ENCODE measurements at places on chromosomes 2 and 18.

- no peak for DNase-seq
These were observed 202.2 kb downstream of the RNF152 start for GRCh38 chr18:61690418-61691138.

DNA sequence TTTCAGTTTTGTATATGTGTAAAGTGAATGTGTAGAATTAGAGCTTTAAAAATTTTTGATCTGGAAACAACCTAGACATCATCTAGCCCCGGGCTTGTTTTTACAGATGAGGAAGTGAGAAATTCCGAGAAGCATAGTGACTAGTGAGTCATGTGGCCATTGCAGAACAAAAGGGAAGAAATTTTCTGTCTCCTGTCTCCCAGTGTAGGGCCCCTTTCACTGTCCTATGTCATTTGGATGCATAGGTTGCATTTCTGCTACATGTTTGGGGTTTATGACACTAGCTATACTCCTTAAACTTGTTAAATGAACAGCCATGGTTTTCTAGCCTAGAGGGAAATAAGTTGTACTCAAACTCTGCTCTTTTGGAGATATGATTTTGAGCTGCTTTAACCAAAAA lies 84.6 kb downstream of the PLCL1 start:
- no peak for DNase-seq

DNA sequence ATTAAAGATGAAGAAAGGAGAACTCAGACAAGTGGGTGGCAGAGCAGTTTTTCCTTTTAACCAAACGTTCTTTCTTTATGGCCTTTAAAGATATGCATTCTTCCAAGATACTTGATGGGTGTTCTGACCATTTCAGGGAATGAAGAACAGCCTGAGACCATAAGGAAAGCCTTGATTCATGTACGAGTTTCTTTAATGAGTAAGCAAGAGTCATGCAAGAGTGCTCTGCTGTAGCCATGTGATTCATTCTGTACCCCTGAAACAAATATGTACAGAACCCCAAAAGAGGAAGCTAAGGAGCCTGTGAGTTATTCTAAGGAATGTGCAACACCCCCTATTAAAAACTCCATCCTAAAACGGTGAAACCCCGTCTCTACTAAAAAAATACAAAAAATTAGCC lies 372.8 kb downstream of the MTX2 start:
- no peak for DNase-seq

GRCh38 chr2:164080486-164080885 lies 344.7 kb upstream of the FIGN start:
- no peak for DNase-seq

- no peak for DNase-seq
These were observed 69.0 kb upstream of the FAM110C start for GRCh38 chr2:115303-115702.

GRCh38 chr2:99957332-99958133 lies 184.9 kb downstream of the AFF3 start:
- no peak for DNase-seq

GRCh38 chr2:38650012-38650411 lies 15.9 kb upstream of the GALM start:
- DNase-seq = no peak

DNA sequence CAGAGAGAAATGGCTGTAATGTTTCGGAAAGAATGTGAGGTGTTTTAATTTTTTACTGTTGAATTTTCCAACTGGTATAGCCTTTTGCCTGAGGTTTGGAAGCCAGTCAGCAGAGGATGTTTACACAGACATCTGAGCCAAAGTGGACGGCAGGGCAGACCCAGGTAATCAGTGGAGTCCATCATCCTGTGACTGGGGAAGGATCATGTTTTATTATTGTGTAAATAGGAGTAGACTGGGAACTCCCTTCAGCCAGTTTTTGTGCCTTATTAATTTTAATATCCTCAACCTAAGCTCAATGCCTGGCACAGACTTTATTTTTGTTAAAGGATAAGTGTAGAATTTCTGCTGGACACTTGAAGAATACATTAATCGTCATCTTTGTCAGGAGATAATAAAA lies 142.0 kb upstream of the GAREM1 start:
- DNase-seq = no peak

GRCh38 chr18:48740068-48740440 lies 201.2 kb downstream of the CTIF start:
- DNase-seq = no peak

GRCh38 chr2:183207110-183207509 lies 82.9 kb downstream of the NUP35 start:
- DNase-seq = no peak

DNA sequence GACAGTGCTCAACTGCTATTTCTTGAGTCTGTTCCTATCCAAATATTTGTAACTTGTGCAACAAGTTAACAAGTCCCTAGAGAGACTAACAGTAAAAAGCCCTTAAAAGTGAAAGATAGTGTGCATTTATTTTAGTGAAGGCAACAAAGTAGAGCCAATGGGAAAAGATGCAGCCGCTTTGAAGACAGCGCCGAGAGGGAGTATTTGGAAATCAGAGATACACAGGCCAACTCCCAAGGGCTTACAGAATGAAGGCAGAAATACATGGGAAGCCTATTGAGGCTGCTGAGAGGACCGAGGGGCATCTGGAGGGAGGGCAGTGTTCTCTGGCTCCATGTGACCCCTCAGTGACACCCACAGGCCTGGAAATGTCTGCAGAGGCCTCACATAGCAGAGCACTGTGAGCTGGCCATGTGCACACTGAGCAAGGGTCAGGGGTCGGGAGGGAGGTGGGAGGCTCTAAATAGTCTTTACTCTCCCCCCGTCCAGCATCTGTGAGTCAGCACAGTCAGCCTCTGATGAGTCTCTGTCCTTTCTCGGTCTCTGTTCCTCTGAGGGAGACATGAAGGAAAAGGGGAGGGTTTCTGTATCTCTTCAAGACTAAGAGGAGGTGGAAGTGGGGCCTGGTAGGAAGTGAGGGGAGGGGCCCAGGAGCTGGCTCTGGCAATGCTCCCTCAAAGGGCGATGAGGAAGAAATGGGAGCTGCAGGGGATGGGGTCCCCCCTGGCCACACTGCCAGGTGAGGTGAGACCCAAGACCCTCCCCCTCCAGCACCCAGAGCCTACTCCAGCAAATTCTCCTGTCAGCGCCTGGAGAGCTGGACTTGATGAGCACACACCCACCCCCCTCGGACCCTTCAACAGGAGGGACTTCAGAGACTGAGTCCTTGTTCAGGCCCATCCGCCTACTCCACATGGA lies 133.6 kb downstream of the SP3 start:
- no peak for DNase-seq

DNA sequence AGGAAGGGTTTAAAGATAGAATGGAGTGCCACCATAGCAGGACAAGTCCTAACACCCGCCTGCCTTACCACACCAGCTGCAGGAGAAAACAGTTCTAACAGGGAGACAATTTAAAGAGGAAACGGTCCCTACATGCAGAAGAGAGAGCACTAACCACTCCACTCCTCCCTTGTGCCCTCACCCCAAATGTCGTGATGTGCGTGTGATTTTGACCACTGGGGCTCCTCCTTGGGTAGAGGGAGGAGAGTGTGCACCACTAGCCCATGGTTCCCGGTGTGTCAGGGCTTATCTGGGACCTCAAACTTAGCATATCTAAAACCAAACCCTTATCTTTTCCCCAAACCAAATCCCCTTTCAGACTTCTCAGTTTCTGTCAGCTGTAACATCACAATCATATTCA lies 105.5 kb upstream of the CCDC68 start:
- no peak for DNase-seq

DNA sequence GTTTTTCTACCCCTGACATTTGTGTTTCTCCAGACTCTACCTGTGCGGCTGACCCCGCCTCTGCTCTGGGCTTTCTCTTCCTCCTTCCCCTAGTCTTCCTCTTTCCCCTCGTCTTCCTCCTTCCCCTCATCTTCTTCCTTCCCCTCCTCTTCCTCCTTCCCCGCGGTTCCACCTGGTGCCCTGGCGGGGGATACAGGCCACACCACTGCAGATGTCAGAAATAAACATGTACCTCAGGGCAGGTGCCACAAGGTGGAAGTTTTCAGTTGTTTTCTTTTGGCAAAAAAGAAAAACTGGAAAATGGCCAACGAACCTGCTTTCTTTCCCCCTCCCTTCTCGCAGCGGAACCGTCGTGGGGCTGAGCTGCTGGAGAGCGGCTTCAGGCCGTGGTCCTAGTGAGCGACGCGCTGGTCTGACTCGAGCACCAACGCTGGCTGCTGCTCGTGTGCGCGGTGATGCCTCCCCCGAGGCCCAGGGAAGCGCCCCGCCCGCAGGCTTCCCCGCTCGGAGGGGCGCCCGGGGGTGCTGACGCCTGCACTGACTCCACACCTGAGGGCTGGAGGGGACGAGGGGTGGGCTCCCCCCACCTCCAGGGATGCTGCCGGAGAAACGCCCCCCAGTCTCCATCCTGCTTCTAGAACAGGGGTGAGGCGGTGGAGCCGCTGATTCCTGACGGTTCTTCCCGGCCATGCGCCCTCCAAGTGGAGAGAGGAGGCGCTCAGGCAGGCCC lies 83.7 kb upstream of the ZNF516 start:
- no peak for DNase-seq

DNA sequence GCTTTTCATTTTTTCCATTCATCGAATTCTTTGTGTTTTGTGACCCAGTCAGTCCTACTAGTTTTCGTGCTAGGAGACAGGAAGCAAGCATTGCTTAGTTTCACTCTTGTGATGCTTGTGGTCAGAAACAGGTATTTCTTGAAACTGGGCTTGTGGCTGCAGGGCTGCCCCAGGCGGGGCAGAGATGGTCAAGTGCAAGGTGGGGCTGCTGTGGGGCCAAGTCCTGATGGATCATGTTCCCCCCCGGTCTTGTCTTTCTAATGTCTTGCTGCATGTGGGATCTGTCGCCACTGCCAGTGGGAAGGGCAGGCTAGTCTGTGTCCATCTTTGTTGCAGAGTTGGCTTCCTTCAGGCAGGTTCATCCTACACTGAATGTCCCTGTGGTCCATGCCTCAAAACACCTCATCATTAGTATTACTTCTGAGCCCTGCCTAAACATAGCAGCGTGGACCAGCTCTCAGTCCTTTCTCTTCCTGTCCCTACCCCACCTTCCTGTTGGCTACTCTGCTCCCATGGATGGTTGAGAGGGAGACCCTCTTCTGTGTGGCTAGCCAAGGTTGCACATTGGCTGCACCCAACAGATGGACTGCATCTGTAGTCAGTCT lies 38.7 kb downstream of the INPP4A start:
- DNase-seq = no peak

DNA sequence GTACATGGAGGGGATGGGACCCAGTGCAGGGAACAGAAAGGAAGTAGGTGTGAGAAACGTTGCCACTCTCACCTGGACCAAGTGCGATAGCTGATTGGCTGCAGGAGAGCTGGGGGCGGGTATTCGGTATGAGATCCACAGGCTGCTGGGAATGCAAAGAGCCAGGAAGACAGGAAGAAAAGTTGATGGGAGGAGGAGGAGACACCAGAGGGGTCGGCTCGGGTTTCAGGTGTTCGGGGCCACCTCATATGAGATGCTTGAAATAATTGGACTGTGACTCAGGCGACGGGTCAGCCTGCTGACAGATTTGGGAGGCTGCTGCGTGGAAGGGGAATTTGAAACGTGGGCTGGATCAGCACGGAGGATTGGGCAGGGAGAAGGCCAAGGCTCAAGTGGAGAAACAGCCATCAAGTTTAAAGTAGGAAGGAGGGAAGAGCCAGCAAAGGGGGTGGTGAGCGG lies 65.1 kb downstream of the MRPS9 start:
- no peak for DNase-seq

- no peak for DNase-seq
These were observed 266.0 kb downstream of the ALPK2 start for GRCh38 chr18:58362829-58363271.

DNA sequence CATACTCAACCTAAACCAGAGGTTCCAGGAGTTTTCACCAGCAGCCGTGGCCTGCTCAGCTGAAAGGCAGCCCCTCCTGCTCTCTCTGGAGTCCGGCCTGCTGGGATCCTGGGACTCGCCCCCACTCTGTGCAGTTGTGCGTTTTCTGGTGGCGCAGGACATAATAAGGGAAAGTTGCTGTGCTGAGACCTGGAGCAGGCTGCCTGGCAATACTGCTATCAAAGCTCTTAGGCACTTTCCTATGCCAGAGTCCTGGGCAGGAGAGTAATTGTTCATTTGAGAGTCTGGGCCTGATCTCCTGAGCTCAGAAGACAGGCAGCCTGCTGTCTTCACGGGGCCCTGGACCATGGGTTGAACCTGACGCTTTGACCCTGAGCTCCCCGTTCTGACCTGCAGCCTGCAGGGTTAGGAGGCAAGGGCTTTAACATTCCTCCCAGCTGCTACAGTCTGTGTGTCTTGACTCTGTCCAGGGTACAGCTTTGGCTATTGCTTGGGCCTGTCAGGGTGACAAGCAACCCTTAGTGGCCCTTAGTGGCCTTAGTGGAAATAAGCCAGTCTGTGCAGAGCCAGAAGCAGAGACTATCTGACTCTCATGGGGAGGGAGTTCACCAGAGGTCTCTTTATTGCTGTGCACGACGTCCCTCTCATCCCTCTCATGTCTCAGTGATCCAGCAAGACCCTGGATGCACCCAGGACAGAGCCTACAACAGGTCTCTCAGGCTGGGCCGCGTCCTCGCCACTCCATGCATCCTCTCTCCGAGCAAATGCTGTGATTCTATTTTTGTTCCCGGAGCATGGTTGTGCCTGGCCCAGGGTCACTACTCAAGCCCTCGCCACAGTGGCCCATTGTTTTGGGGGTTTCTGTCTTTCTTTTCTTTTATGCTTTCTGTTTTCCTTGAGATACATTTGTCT lies 60.6 kb downstream of the ACKR3 start:
- no peak for DNase-seq

GRCh38 chr2:140580532-140581151 lies 1550.2 kb downstream of the LRP1B start:
- no peak for DNase-seq

GRCh38 chr2:35365859-35366258 lies 989.7 kb upstream of the CRIM1 start:
- DNase-seq = no peak

GRCh38 chr2:219291910-219292490 lies 12.8 kb downstream of the DNAJB2 start:
- DNase-seq = no peak

DNA sequence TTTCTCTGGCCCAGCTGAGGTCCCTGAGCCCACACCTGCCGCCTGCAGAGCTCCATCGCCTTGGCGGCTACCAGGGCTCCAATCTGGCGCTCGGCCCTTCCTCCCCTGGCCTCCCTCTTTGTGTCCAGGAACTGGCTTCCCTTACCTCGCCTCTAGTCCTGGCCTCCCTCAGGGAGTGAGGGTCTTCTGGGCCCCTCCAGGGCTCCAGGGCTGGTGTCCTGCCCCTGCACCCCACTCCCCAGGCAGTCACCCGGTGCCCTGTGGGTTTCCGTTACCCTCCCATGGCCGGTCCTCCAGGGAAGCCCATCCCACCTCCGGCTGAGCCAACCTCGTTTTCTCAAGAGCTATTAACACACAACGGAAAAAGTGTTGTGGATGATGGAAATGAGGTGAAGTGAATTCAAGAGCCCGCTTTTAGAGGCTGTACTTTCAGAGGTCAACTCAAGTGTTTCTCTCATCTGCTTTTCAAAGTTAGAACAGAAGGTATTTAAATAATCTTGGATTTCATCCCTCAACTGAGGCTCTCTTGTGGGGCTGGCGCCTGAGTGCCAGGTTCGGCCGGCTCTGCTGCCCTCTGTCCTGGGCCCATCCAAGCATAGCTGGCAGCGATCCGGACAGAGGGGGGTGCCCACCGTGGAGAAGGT lies 131.9 kb downstream of the ASB1 start:
- no peak for DNase-seq
